Astrocyte of the cerebellum (primary cell): ENCODE measurements at places on chromosomes 1 and 21.
A peak's percentile ranks its signal among the peaks of the same experiment; 100 is the strongest.

GRCh38 chr1:65075123-65075976 is 72.7 kb upstream of the AK4 start:
- DNase-seq: no peak

DNA sequence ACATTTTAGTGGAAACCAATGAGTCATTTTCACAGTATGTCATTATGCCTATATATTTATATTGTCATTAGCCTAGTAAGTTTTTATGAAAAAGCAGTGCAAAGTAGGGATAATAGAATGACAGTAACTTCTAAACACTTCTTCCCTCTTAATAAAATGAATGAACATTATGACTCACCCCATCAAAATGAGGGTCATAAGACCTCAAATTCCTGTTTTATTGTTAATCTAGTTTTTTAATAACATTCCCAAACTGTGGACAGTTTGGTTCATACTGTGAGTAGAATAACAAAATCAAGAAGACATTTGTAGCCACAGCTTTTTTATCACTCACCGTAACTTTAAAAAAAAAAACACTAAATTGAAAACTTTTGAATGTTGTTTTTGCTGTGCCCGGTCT is 160.5 kb downstream of the LRRC40 start:
- peak; percentile 68 for DNase-seq

DNA sequence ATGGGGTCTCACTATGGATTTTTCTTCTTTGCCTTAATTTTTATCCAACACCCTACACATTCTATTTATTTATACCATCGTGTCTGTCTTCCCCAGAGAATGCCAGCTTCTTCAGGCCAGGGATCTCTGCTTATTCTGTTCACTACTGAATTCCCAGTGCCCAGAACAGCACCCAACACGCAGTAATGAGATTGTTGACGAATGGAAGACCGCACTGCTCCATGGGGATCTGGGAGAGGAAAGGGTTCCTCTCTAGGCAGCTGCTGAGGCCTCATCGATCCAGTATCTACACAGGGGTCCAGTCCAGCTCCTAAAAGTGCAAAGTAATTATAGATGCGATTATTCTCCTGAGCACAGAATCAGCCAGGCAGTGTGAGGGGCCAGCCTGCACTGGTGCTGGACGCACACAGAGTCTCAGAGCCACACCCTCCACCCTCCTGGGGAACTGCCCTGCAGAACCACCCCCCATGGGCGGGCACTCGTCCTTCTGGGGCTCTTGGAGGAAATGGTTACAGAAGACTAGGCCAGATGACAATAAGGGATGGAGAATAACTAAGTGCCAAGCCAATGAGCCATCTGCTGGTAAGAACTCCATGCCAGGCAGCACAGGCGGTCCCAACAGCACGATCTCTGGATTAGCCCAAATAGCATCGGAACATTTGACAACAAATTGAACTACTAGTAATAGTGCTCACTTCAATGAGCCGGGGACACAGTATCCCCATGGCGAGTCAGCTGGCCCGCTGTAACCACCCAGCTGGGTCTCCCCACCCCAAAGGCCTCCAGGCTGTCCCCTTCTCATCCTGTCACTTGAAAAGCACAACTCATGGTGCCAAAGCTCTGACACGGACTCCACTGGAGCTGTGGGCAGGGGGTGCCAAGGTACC is 1.7 kb upstream of the PDE9A start:
- no peak for DNase-seq

DNA sequence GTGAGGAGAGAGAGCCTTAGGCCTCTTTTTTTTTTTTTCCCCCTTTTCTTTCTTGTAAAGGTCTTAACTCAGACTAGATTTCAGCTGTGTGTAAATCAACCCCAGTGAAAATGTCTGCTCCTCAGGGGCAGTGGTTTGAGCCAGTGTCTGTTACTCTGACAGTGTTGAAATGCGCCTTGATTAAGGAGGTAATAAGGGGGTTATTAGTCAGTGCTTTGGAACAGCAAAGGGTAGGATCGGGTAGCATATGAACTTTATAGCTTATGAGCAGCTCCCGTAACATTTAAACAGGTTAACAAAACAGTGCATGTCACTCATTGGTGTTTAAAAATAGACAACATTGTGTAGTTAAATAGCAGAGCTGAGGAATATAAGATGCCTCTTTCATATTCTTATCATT is 10.3 kb downstream of the UTP11 start:
- no peak for DNase-seq

DNA sequence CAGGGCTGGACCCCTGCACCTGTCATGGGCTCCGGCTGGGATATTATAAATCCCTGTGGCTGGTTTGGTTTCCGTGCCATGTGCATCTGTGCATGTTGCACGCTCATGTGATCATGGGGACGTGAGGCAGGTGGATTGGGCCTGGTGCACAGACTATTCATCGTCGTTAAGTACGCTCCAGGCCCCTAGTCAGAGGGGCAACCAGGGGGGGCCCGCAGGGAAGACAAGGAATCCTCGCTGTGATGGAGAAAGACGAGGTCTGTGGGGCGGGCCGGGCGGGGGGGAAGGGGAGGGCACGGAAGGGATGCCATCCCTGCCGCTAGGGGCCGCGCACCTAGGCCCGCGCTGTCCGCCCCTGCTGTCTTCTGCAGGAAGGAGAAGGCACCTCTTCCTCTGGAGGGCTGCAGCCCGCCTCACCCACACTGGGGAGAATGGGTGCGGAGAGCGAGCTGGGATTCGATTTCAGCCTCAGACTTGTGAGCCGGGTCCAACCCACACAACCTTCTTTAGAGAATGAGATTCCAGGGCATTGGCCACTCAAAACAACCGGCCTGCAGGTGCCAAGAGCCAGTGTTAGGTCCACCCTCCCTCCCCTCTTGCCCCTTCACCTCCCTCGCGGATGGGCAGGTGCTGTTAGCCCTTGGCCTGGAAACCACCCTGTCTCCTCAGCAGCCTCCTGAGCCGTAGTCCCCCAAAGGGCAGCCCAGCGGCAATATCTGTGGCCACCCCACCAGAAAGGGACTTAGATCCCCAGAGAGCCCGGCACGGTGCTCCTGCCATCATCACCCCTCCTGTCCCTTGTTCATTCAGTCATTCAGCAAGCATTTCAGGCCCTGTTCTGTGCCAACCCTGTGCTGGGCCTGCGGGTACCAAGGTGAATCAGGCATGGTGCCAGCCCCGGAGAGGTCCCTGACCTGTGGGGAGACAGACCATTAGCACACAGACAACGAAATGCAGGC is 950 bp upstream of the LRP8 start:
- no peak for DNase-seq

DNA sequence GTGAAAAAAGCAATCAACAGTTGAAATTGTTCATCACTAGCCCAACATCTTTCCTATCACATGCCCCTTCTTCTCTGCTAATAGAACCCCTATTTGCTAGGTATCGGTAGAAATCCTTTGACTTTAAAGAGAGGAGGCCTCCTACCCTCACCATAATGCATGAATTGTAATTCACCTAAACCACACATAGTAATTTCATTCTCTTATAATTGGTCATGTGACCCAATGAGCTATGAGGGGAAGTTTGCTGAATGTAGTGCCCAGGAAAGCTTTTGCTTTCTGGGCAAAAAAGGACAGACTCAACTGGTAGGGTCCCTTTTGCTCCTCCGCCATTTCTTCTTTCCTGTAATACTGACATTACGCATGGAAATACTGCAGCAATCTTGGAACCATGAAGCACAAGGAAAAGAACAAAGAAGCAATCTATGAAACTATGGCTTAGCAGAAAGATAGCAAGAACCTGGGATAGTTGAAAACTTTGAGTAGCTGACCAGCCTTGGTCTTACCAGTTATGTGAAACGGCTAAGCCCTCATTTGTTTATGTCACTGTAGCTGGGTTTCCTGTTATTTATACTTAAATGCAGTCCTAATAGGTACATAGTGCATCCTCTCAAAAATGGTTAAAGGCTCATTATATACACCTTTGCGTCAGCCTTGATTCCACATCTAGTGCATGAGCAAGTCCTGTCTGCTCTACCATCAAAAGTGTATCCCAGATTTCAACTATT is 10.2 kb upstream of the CHI3L2 start:
- no peak for DNase-seq

DNA sequence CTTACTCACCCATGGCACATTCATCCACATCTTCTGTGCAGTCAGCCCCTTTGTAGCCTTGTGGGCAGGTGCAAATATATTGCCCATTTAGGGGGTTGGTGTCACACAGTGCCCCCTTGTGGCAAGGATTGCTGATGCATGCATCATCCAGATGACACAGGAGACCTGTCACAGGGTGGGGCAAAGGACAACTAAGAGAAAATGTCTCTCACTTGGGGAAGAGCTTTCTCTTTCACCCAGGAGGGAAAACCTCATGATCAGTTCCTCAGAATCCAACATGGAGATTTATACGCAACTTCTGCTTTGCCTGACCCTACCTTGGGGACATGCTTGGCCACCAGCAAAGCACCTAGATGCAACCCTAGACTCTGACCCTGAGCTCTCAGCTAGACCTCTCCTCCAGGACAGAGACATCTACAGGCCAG is 71.8 kb upstream of the ADAM30 start:
- no peak for DNase-seq

DNA sequence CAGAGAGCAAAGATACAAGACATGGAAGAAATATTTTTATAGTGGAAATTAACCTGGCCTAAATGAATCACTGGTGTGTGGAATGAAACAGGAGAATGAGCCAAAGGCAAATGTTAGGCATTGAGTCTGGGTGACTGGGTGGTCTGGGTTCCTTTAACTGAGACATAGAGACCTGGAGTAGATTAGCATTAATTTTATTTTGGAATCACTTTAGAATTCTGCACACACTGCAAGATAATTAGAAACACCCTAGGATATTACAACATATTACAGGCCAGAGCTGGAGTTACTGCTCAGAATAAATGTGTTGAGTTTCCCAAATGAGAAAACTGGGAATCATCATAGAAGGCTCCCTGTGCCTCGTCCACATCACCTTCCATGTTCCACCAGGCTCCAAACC is 85.5 kb downstream of the PLPPR5 start:
- no peak for DNase-seq

GRCh38 chr1:26493267-26493666 is 21.0 kb downstream of the HMGN2 start:
- DNase-seq: no peak

GRCh38 chr1:21365036-21365435 is 74.8 kb upstream of the ECE1 start:
- no peak for DNase-seq

DNA sequence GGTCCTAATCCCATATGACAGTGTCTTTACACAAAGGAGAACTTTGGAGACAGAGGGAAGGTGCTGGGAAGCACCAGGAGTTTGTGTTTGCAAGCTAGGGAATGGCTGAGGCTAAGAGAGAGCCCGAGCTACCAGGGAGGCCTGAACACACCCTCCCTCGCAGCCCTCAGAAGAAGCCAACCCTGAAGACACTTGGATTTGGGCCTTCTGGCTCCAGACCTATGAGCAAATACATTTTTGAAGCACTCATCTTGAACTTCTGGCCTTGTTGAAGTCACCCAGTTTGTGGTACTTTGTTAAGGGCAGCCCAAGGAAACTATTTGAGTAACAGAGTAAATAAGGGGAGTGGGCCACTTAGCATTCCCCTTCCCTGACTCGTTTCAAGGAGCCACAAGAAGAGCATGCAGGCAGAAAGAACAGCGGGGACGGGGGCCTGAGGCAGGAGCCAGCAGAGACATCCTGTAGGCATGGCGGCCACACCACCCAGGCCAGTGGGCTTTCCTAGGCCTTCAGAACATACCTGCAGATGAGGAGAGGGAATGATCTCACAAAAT is 13.2 kb upstream of the QSOX1 start:
- DNase-seq: no peak

GRCh38 chr1:15849775-15850324 is 2.3 kb downstream of the SPEN start:
- DNase-seq: no peak

GRCh38 chr1:20981915-20982314 is 194.8 kb downstream of the EIF4G3 start:
- DNase-seq: peak; percentile 24

DNA sequence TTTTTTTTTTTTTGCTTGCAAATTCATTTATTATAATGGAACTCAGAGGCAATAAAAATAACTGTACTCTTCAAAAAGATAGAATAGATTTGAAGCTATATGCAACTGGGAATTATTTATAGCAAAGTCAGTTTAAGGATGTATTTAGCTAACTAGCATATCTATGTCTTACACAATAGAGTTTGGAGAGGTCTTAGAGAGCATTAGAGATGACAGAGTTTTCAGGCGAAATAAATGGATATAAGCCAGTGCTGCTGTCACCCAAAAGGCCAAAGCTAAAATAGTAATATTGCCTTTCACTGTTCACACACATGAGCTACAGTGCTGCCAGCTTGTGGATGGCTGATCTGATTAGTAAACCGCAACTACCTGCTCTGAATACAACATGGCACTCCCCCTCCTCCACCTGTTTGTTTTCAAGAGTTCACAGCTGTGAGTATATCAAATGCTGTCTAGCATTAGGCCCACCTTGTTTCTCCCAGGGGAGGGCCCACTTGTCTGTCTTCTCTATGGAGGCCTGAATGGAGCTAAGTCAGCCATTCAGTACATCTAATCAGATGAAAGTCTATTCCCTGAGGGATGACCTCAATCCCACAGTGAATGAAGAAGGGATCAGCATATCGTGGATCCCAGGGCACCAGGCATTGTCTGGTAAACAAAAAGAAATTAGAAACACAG is 25.2 kb upstream of the SSX2IP start:
- DNase-seq: no peak

DNA sequence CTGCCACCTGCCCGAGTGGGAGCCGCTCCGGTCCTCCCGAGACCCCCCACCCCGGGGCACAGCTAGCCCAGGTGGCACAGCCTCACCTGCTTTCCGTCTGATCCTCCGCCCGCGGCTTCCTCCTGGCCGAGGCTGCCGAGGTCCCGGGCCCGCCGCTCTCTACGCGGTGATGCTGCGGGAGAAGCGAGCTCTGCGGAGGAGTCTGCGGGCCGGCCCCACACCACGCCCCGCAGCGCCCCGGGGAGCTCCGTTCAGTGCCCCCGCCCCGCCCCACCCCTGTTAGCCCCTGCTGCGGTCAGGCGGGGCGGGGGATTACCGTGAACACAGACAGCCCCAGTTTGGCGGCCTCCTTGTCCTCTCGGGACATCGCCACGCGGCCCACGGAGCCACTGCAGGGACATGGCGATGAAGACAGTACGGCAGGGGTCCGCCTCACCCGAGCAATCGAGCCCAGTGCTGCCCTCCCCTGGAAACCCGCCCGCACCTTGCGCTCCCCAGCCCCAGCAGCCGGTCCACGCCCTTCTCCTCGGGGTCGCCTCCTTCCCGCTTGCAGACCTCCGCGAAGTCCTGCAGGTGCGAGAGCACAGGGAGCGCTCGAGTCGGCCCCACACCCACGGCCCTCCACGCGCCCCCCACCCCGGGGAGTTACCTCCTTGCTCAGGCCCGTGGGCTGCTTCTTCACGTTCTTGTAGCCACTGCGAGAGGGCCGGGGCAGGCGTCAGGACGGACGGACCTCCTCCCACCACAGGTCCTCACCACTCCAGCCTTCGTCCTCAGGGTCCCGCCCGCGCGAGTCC is 933 bp downstream of the C1orf35 start:
- no peak for DNase-seq

DNA sequence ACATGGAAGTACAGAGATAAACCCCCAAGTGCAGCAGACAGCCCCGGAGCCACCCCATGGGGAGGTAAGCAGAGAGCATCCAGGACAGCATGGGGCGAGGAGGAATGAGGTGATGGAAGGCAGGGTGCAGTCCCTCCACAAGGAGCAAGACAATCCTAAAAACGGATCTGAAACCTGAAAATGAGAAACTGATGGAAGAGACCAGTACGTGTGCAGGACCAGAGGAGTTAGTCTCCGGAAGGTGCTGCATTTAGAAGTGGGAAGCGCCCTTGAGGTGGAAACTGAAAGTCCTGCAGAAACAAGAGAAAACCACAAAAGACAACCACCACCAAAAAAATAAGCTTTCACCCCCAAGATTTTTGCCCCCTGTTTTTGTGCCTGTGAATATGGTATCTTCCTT is 17.4 kb upstream of the DDOST start:
- DNase-seq: no peak
